Left colon (tissue), 2 donors: ENCODE measurements at places on chromosomes 2 and 18. TPM values are rescaled to one million over a fixed set of nuclear protein-coding genes. Genes with fewer than 3 reads are reported as not detected.

Gene PER2
- 35.4 TPM for total RNA-seq

GRCh38 chr2:39584283-39584965, 81.3 kb upstream of the TMEM178A start:
- no peak for DNase-seq

Gene POTEI
- total RNA-seq, result 0.06 TPM

GRCh38 chr2:31216734-31217133, 581 bp downstream of the CAPN14 start:
- no peak for DNase-seq
